ENCODE measurements at places on chromosomes 11 and 22.

GRCh38 chr11:125374398-125374797, 121.7 kb downstream of the FEZ1 start:
- DNase-seq, result no peak

- no peak for DNase-seq
Observed at GRCh38 chr11:98701541-98701940, 319.2 kb upstream of the CNTN5 start.

- DNase-seq, result no peak
Observed at GRCh38 chr11:33689501-33689900, 11.1 kb downstream of the C11orf91 start.

DNA sequence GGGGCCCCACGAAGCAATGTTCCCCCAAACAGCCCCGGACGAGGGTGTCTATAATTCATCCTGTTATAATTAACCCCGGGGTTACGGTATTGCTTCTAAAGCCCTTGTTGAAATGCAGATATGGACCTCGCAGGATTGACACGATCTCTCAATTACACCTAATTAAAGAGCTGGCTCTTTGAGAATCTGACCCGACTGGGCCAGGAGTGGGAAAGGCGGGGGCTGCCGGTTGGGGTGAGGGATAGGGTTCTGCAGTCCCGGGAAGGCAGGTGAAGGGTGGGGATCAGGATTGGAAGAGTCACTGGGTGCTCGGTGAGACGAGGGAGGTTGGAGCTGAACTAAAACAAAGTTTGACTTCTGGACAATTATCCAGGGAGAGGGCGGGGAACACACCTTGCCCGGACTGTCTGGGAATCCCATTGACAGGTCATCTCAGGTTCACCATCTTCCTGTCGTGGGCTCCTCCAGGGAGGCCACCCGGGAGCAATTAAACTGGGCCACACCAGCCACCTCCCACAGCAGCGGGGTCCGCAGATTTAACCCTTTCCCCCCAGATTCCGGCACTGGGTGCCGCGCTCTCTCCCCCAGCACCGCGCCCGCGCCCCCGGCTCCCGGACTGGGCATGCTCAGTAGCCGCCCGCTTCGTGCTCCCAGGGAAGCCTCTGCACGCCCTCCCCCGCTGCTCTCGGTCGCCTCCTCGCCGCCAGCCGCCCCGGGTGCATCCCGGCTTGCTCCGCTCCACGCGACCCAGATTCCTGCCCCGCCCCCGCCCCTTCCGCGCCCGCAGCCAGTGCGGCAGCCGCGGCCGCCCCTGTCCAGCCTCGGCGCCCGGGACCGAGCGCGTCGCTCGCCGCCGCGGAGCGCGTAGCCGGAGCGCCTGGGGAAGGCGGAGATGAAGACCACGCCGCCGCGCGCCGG, at the start of gene ELMOD1:
ELMOD1 (plus strand) TSS at position 688 of the 918 bp plus-strand sequence. CDS start 27,043 bp downstream, outside the sequence.
- peak; percentile 63 for DNase-seq

DNA sequence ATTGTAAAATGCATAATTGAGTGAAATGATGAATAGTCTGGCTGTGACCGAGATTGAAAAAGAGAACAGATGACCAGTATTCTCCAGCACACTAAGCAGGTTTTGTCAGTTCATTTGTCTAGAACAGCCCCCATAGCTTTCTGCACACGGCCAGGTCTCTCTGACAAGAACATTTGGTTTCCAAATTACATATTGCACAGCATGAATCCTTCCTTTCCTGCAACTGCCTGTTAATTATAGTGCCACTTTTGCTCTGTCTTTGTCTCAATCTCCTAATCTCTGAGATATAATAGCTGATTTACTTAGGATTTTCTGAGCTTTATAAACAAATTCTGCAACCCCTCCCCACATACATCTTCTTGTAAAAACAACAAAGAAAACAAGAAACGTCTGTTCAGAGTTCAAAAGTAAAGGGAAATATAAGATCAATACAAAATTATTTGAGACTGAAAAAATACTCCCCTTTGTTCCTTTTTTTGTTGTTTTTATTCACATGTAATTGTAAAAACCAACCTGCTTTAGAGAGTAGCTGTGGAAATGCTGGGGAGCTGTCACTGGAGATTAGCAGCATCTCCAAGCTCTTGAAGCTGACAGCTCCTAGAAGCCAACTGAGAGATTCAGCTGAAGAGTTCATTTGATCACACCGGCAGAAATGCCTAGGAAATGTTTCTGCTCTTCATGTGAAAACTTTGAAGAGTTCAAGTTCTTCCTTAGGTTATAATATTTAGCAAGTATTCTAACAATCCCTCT, 998.1 kb downstream of the DLG2 start:
- no peak for DNase-seq

GRCh38 chr11:31366795-31367194, 2.7 kb downstream of the DCDC1 start:
- no peak for DNase-seq

- DNase-seq, result peak; percentile 77
Observed at GRCh38 chr11:77151804-77152509, 23.9 kb downstream of the MYO7A start.

DNA sequence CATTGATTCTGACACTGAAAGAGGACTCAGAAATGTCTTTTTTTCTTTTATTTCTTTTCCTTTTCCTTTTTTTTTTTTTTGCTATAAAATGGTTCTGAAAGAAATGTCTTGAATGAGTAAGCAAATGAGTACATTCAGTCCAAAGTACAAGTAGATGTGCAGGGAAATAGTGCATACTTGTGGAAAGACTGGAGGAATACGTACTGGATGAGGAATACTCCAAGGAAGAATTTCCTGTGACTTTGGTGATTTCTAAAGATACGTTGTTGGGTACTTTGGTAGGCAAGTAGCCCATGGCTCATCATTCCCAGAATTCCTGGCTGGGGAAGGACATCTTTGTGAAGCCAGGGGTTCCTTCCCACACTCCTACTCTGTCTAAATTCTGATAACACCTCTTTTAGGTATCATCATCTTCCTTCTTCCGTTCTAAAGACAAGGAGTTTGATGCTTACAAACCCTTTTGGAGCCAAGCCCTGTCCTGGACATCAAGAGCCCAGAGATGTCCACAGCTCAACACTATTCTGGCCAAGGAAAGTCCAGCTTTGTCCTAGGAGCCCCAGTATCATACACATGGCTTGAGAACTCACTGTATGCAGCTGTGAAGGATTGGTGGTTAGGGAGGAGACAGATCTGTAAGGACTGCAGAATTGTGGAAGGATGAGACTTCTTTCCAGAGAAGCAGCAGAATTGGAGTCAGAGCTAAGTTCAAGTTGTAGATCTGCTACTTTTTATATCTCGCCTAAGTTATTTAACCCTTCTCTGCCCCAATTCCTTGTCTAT, 4.8 kb upstream of the NUP98 start:
- DNase-seq, result no peak

DNA sequence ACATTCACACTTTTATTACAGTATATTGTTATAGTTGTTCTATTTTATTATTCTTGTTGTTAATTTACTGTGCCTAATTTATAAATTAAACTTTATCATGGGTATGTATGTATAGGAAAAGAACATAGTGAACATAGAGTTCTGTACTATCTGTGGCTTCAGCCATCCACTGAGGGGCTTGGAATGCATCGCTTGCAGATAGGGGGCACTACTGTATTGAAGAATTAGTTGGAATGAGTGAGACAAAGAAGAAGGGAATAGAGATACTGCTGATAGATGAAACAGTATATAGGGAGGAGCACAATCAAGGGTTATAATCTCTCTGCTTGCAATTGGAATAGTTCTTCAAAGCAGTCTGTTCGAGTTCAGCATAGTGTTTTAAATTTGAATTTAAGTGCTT, 432.2 kb downstream of the RAB38 start:
- DNase-seq, result no peak

DNA sequence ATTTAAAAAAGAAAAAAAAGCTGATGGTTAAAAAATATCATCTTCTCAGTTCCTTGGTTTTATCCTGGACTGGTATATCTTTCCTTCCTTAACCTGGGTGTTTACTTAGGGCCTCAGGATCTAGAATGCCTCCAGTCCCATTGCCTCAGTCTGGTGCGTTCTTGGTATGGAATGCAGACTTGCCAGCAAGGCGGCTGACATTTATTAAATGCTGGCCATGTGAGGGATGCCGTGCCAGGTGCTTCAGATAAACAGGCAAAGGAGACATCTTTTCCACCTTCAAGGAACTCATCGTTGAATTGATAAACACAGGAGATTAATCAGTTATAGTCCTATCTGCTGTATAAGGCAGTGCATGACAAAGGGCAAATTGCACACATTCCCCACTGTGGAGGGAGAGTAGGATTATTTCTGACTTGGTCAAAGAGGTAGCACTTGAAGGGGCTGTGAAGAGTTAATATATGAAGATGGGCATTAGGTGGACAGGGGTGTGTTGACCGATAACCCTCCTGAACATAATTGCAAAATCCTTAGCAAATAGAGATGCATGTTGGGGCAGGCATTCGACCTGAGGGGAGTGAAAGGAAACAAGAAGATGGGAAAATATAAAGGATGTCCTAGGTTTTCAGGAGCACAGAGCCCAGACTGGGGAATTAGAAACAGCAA, 54.4 kb downstream of the ALX4 start:
- no peak for DNase-seq

GRCh38 chr11:27401833-27402316, 38.9 kb upstream of the CCDC34 start:
- DNase-seq, result no peak

DNA sequence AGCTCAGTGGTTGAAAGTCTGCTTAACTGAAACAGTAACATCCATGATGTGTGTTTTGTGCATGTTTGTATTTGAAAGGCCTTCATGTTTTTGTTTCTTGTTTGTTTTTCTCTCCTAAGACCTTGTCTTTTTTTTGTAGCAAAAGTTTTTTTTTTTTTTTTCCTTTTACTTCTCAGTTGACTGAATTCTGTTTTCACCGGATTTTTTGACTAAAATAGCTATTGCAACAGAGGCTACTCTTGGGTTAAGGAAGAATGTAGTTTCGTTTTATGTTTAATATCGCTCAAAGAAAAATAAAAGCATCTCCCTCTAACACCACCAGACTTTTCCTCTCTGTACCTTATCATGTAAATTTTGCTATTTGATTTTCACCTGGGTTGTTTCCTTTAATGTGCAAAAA, 15.1 kb downstream of the APOL6 start:
- no peak for DNase-seq

GRCh38 chr22:46914481-46914880, 152.0 kb downstream of the TBC1D22A start:
- no peak for DNase-seq

- DNase-seq, result peak; percentile 59
Observed at GRCh38 chr11:113587308-113587739, 112.1 kb upstream of the DRD2 start.

GRCh38 chr11:56509439-56509838, 18.3 kb upstream of the OR5M8 start:
- no peak for DNase-seq

- DNase-seq, result no peak
Observed at GRCh38 chr22:45268167-45268957, 16.4 kb upstream of the UPK3A start.

DNA sequence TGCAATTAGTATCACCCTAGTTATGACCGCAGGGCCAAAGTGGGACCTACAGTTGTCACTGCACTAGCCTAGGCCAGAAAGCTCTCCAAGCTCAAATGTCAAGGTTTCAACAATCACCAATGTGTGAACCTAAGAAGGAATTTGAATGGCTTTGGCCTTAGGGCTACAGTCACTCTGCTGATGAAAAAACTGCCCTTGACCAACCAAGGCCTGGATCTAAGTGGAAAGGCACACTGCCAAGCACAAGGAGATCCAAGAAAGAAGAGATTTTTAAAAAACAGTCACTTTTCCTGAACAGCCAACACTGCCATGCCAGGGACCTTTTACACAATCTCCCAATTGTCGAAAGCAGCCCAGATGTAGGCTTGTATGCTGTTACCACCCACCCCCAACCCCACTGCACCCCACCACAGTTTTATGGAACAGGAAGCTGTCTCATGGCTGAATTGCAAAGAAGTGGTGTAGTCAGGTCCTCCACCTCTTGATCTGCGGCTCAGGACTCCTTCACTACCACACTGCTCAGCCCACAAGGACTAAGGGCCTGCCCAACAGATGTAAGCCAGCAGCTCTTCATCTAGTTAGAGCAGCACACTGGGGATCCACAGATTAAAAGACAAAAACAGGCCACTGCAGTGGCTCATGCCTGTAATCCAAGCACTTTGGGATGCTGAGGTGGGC, 32.9 kb downstream of the SMCO4 start:
- DNase-seq, result no peak

DNA sequence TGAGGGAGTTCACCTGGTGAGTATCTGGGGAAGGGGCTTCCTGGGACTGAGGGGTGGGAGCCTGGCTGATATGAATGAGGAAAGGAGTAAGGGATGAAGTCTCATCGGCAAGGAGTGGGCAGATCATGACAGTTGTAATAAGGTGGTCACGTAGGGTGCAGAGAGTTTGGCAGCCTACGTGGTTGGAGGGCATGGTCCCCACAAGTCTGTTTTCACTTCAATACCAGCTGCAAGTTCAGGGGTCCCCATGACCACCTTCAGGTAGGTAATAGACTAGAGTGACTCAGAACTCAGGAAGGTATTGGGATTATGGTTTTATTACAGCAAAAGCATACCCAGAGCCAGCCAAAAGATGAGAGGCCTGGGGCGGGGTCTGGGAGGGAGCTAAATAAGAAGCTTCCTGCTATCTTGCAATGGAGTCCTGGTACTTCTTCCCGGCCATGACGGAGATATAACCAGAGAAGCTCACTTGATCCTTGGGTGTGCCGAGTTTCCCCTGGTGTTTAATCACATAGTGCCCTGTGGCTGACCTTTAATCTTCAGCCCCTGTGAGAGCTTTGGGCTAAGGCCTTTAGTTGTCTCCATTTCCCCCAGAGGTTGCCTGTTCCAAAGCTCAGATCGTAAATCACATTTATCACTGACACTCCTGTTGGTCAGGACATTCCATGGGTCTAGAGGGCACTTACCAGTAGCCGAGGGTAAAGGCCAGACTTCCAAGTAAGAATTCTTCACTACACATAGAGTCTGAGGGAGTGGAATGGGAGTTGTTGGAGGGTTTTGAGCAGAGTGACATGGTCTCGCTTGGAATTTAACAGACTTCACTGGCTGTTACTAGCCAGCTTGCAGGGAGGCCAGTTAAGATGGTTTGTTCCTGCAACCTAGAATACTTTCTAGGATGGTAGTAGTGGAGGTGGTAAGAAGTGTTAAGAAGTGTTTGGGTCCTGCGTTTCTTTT, 9.1 kb downstream of the SLC3A2 start:
- DNase-seq, result peak; percentile 43

GRCh38 chr11:131301306-131301705, 69.1 kb upstream of the NTM start:
- DNase-seq, result no peak

DNA sequence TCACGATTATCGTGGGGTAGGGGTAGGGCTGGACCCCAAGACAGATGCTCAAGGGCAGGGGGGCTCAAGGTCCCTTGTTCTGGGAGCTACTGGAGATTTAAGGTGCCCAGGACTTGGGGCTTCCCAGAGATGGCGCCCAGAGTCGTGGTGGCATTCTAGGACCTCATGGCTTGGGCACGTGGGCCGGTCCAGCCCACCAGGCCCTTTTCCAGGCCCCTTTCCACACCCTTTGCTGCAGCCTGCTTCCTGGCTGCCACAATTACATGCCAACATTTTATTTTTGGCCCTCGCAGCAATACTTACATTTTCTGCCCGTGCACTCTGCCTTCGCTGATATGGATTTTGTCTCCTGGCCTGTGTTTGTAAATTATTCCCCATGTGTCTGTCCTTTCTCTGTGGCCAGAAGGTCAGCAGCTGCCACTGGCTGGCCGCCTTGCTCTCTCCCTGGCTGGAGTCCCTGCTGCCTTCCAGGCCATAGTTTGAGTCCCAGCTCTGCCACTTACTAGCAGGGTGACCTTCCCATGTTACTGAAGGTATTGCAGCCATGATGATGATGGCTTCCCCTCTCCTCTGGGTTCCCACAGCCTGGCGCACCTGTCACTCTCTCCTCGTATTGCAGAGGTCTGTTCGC, 11.2 kb downstream of the MB start:
- no peak for DNase-seq

GRCh38 chr11:108685419-108686130, 20.7 kb downstream of the DDX10 start:
- no peak for DNase-seq

Data from stimulated activated CD4-positive, alpha-beta T cell treated with anti-CD3 and anti-CD28 coated beads, Interleukin-15, amount 100 ng/mL, for 24 hours (primary cell).